Left renal pelvis (tissue), 4 donors: ENCODE measurements at places on chromosomes 5 and 9.

DNA sequence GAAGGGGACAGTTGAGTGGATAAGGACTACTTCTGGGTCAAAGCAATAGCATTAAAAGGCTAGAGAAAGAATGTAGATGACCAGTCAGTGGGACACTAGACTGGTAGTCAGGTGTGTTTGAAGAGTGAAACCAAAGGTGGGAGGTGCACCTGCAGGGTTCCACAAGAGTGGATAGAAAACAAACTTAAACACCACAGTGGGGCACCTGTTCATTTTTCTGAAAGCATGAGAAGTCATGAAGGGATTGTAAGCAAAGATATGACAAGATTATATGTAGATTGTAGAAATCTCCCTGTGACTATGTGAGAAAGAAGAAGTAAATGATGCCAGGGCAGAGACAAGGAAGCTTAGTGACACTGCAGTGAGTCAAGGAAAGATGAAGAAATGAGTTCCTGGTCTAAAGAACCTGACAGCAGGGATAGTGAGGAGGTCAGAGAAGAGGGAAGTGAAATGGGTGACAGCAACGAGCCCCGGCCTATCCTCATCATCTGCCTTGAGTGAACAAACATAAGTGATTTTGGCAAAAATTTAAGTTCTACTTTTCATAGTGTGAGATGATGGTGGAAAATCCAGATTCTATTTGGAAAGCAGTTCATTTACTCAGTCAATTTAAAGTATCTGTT lies 296.9 kb downstream of the TLE4 start:
- no peak for DNase-seq

DNA sequence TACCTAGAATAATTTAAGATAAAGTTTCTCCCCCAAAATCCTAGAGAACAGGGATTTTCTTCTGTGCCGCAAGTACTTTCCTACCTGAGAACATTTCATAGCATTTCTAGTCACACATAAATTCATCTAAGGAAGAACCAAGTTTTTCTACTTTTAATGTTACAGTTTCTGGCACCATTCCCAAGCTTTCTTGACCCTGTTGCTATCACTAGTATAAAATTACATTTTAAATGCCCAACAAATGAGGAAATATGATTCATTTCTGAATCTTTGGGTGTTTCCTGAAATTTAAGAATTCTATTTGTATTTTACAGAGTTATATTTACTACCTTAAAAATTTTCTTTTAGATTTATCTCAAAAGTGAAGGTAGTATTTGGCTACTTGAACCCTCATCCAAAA lies 137.8 kb downstream of the LPAR1 start:
- no peak for DNase-seq

DNA sequence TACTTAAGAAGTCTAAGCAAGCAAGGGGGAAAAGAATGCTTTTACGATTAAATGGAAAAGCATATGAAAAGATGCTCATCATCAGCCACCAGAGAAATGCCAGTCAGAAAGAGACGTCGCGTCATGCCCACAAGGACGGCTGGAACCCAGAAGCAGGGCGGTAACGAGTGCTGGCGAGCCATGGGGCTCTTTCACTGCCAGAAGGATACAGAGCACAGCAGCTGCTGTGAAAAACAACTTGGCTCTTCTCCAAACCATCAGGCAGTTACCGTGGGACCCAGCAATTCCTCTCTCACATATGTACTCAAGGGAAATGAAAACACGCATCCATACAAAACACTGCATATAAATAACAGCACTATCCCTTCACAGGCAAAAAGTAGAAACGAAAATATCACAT lies 95.5 kb downstream of the CAMSAP1 start:
- no peak for DNase-seq

- DNase-seq: no peak
These were observed 67.9 kb downstream of the YTHDC2 start for GRCh38 chr5:113581388-113581787.

- DNase-seq: no peak
These were observed 8.1 kb downstream of the ADAMTS2 start for GRCh38 chr5:179336871-179337795.

DNA sequence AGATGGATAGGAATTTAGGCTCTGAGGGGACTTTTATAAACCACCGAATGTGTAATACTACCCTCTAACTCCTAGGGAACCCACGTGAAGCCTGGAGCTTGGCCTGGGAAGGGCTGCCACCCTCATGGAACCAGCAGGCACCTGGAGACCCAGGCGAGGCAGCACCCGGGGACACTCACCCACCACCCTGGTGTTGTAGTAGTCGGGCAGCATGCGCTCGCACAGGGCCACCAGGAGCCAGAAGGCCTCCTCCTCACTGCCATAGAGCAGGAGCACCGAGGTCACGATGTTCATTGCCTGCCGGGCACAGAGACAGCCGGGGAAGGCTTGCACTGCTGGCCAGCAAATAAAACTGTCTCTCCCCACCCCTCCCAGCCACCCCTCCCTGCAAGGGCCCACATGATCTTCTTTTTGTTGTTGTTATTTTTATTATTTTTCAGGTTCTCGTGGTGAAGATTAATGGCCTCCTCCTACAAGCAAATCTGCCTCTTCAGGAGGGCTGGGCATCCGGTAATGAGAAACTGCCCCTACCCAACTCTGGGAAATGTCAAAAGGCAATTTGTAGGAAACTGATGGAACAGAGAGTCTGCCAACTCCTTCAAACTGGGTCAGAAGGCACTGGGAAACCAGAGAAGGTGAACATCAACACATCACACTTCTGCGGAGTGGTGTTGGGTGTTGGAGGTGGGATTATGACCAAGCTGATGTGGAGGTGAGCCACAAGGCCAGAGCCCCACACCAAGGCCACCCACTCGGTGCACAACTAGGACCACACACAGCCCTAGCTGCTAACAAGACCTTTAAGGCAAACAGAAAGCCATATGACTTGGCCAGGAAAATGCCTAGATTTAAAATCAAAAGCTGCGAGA lies 17.4 kb upstream of the MRNIP start:
- no peak for DNase-seq

- DNase-seq: no peak
These were observed 395.7 kb upstream of the SEMA6A start for GRCh38 chr5:116970318-116970717.

DNA sequence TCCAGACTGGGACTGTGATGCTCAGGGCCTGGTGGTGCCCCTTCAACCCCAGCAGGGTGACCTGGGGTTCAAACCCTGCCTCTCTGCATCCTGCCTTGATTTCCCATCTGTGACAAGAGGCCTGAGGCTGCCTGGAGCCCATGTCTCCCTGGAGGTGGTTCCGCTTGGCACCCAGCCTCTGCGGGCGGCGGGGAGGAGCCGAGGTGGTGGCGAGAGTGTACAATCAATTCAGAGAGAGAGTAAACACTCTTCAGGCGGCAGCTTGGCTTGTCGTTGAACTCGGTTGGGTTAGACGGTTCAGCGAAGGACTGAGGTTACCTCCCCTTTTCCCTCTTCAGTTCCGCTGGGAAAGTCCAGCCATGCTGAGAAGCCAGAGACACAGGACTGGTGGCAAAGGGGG lies 39.3 kb downstream of the NTNG2 start:
- no peak for DNase-seq

- DNase-seq: no peak
These were observed 93.6 kb downstream of the TRIO start for GRCh38 chr5:14236757-14237156.

- no peak for DNase-seq
These were observed 242.4 kb downstream of the MED10 start for GRCh38 chr5:6135977-6136376.

DNA sequence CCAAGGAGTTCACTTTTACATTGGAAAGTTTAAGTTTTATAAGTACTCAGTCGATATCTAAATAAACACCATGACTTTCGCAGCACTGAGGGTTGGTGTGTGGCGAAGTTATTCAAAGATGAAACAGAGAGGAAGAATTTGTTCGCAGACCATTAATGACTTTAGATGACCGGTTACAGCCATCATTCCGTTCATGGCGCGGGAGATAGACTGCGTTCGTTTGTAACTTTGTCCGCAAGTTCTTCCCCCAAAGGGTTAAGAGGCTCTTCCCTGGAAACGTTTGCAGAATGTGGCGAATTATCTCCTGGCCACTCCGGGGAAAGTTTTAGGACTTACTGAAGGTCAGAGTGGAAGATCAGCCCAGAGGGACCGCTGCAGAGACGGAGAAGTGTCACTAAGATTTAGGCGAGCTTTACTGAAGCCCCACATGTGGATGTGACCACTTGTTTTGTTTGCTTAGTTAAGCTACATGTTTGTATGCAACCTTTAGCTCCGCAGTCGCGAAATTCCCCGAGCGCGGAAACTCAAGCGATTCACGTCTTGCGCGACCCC lies 2.2 kb upstream of the FOXD1 start:
- DNase-seq: no peak

DNA sequence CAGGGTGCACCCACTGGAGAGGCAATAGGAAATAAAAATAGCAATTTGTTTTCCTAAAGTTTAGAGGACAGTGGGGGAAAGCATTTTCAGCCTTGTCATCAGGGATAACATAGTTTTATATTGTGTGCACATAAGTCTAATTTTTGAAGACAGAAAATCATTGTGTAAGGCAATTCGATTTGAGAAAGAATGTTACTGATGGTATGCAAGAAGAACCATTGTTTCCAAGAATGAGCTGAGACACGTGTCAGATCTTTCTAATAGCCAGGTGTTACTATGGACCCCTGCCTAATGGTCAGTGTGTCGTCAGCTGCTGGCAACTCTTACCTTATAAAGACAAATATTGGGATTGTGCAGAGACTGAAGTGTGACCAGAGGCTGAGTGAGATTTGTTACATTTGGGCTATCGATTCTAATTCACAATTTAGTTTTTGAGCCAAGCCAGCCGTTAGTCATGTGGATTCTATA lies 67.1 kb upstream of the PPP2R2B start:
- DNase-seq: no peak

DNA sequence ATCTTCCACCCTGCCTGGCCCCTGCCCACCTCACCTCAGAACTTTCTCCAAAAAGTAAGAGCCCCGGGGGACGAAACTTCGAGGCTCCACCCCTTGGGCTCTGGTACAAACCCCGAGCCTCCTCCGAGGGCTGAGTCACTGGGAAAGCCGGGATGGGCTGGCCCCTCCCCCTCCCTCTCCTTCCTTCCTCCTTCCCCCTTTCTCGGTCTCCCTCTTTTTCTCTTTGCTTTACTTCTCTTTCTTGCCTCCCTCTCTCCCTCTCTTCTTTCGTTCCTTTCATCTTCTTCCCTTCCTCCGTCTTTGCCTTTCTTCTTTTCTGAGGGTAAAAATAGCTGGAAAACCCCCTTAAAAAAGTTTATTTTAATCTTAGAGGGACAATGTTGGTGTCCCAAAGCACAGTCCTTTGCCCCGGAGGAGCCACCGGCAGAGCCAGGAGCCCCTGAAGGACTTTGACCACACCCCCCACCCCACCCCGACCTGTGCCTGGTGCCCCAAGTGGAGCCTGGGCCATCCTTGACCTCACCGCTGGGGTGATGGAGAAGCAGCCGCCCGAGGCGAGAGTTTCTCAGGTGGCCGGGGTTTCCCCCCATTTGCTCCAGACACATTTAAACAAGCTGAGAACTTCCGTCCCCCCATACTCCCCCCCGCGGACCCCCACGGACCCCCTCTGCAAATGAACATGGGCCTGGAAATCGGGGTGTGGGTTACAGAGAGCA lies 5.7 kb upstream of the NOTCH1 start:
- no peak for DNase-seq

GRCh38 chr9:24614070-24614469 lies 68.4 kb upstream of the IZUMO3 start:
- DNase-seq: no peak

DNA sequence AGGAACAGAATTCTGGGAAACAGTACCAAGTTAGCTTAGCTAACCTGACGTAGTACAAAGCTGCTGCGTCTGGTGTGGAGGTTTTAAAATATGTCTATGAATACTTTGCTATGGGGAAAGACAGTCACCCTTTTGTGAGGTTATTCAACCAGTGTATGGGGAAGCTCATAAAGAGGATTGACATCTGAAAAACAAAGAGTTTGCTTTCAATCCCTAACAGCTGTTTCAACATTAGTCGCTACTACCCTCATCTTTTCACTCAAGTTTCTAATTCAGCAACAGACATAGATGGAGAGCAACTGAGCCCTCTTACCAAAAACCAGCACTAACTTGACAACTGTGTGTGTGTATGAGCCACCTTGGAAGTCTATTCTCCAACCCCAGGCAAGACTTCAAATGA lies 7.8 kb upstream of the MSANTD3 start:
- no peak for DNase-seq

DNA sequence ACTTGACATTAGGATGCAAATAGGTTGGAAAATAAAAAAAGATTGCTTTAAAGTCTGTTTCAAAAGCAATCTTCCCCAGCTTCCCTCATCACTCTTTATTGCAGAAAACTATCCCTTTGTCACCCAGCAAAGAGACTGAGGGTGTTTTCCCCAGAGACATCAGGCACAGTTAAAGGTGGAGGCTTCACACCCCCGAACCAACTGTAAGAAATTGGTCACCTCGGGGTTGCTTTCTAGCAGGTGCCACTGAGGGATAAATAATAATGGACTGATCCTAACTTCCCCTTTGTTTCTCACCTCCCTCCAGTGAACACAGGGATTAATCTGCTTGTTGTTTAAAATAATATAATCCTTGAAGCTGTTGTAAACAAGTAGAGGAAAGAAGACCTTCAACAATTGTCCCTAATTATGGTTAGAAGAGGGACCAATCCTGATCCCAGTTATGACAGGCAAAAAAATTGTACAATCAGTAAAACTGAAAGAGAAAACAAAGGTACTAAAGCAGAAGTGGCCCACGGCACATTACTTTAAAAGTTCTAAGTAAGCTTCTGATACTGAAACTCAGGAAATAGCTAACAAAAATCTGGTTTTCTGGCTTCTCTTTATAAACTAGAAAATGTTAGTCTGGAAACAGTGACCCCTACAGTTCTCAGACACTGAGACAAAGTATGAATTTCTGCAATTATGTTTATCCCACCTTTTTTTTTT lies 6.6 kb upstream of the PCSK1 start:
- DNase-seq: no peak

DNA sequence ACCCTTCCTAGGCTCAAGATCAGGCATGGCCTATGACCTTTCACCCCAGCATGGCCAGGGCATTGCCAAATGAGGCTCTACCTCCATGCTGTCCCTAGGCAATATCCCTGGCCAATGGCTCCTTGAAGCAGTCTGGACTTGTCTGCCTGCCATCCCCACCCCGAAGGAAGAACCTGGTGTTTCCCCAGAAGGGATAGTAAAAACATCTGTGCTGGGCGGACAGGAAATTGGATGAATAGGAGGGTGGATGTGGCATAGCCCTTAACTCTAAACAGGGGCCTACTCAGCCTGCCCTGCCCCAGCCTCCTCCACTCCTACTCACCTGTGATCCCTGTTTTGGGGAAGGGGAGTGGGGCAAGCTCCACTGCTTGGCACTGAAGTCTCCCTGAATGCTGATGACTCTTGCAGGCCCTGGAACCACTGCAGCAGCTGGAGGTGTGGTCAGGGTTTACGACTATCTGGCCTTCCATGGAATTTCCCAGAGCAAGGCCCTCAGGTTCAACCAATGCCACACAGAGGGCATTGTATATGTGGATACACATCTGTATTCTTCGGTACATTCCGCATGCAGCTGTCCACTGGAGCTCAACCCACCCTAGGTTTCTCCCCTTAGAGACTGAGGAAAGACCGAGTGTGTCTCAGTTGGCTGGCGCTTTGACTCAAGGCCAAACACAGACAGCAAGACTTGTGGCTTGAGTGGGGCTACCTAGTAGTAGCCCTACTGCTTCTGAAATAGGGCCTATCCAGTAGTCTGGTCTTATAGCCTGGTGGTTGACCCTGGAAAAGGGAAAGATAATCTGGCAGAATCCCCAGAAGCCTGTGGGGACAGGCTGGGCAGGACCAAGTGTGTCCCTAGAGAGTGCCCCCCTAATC lies 6.4 kb upstream of the P4HA2 start:
- DNase-seq: no peak

- DNase-seq: no peak
These were observed 28.4 kb upstream of the IRX4 start for GRCh38 chr5:1910861-1911772.
